Activated CD8-positive, alpha-beta T cell treated with anti-CD3 and anti-CD28 coated beads, Interleukin-2, amount 10 ng/mL, durations not matched to agents 7 days and 5 days (primary cell): ENCODE measurements at places on chromosomes 6 and 20. TPM values are rescaled to one million over a fixed set of nuclear protein-coding genes. Genes with fewer than 3 reads are reported as not detected.

DNA sequence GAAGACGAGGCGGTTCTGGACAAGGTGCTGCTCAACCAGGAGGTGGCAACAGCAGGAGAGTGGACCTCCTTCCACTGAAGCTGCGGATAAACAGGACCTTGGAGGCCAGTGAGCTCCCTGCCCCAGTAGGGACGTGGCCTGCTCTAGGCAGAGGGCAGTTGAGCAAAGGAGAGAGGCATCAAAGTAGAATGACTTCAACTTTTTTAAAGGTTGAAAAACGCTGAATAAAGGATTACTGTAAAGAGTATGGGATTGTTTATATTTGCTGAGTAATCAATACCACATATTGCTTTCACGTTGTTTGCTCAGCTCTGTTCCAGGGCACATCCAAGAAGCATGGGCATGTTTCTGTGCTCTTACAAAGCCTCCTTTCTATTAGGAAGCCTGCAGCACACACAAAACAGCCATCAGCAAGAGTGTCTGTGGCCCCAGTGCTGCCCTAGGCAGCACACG is 48.1 kb downstream of the ERMARD start:
- no peaks in the 10 kb centered on the region for H3K36me3 ChIP-seq
- H3K27me3 ChIP-seq = peaks cover 65% of the 10 kb centered on the region
- no peak overlapping the region for H3K4me3 ChIP-seq
- no peak for DNase-seq
- no peak overlapping the region for H3K27ac ChIP-seq
- peaks cover 18% of the 10 kb centered on the region for H3K4me1 ChIP-seq

DNA sequence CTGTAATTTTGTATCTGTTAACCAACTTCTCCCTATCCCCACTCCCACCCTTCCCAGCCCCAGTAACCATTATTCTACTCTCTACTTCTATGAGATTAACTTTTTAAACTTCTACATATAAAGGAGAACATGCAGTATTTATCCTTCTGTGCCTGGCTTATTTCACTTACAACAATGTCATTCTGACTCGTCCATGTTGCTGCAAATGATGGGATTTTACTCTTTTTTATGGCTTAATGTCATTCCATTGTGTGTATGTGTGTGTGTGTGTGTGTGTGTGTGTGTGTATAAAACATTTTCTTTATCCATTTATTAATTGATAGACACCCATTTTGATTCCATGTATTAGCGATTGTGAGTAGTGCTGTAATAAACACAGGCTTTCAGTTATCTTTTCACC is 76.1 kb downstream of the COL19A1 start:
- H3K27me3 ChIP-seq = peaks cover 12% of the 10 kb centered on the region
- no peak for DNase-seq
- H3K4me3 ChIP-seq = no peak overlapping the region
- no peaks in the 10 kb centered on the region for H3K4me1 ChIP-seq
- no peak overlapping the region for H3K27ac ChIP-seq

GRCh38 chr6:114125576-114125975 is 154.6 kb upstream of the HDAC2 start:
- H3K27me3 ChIP-seq = no peaks in the 10 kb centered on the region
- H3K4me3 ChIP-seq = no peak overlapping the region
- no peaks in the 10 kb centered on the region for H3K36me3 ChIP-seq
- H3K4me1 ChIP-seq = no peaks in the 10 kb centered on the region

DNA sequence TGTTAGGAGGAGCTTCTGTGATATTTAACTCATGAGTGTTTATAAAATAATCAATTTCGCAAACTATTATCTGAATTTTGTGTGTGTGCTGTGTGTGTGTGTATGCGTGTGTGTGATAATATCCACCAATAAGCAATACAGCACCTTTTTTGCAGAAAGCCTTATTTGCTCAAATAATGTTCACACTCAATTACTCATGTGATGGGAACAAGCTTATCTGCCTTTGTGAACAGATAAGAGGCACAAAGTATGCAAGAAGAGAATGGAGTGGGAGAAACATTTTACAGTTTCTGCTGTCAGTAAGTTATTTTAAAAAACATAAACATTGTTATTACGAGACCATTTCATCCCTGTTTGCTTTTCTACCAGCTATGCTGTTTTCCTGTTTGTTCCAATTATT is 36.7 kb upstream of the PTPRK start:
- no peak overlapping the region for H3K4me3 ChIP-seq

UBD gene
- total RNA-seq = not detected

GRCh38 chr6:170176136-170176897 is 114.6 kb downstream of the DLL1 start:
- H3K4me1 ChIP-seq = no peaks in the 10 kb centered on the region
- H3K27me3 ChIP-seq = peaks cover 4% of the 10 kb centered on the region
- H3K4me3 ChIP-seq = peak overlapping the region; percentile 64
- peaks cover 4% of the 10 kb centered on the region for H3K36me3 ChIP-seq
- H3K27ac ChIP-seq = peak overlapping the region; percentile 89

TFAP2D gene
- not detected for total RNA-seq

EBF4 gene
- total RNA-seq = not detected

MYH7B gene
- 0.26 TPM for total RNA-seq

DNA sequence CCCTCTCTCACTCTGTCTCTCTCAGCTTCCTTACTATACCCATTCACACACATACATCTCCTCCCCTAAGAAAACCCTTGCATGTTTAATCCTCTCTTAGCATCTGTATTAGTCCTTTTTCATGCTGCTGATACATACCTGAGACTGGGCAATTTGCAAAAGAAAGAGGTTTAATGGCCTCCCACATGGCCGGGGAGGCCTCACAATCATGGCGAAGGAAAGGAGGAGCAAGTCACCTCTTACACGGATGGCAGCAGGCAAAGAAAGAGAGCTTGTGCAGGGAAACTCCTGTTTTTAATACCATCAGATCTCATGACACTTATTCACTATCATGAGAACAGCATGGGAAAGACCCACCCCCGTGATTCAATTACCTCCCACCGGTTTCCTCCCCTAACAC is 398.5 kb upstream of the SASH1 start:
- no peaks in the 10 kb centered on the region for H3K36me3 ChIP-seq
- no peak for DNase-seq
- no peaks in the 10 kb centered on the region for H3K4me1 ChIP-seq
- no peak overlapping the region for H3K4me3 ChIP-seq

PDE7B gene
- total RNA-seq = 0.29 TPM

NINL gene
- total RNA-seq = 2.1 TPM

DNA sequence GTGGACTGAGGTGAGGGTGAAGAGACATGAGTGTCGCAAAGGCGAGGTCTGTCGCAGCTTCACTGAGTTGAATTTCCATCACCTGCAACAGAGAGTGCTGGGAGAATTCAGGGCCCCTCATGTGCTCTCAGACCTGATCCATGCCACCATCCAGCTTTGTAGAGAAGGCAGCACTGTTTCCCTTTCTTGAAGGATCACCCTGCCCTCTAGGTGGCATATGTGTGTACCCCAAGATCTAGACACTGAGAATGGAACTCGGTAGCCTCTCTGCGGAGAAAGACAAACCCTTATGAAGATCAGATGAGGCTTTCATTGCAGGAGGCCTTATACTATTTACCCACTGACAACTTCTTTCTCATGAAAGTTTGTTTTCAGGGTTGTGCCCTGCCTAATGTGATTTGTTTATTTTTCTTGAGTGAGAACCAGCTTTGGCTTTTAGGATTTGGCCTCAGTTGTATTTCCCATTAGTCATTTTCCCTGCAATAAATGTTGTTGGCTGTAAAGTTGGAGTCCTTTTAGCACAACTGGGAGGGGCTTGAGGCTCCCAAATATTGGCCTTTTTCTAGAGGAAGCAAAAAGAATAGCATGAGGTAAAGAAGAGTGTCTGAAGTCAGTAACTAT is 811.3 kb downstream of the DHX35 start:
- H3K27me3 ChIP-seq = no peaks in the 10 kb centered on the region
- H3K4me1 ChIP-seq = no peaks in the 10 kb centered on the region
- H3K36me3 ChIP-seq = no peaks in the 10 kb centered on the region

DNA sequence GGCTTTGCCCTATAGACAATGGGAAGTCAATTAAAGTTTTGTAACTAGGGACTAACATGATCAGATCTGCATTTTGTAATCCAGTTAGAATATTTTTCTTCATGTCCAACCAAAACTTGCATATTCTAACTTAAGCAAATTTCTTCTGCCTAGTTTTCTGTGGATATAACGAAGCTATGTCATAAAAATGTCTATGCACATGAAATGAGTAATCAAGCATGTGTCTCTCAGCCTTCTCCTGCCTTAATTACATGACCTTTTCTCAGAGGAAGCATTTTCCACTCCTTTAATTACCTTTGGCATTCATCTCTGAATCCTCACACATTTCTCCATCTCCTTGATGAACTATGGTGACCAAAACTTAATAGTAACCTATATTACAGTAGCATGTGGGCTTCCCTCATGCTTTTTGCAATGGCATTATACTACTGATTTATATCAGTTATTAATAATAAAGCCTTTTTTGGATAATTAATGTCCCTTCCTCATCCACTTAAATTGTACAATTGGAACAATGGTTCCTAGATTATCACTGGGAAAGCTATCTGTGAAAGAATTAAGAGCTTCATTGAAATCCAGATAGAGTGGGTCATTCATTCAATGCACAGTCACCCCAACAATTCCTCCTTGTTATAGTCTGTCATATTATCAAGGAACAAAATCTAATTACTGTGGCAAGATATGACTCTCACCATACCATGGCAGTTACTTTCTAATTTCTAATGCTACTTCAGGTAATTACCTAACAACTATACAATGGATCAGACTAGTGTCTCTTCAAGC is 19.1 kb upstream of the FBXO9 start:
- H3K36me3 ChIP-seq = peaks cover under 1% of the 10 kb centered on the region
- H3K27me3 ChIP-seq = no peaks in the 10 kb centered on the region
